ENCODE measurements at places on chromosomes 3 and 15. TPM values are rescaled to one million over a fixed set of nuclear protein-coding genes. Genes with fewer than 3 reads are reported as not detected.

The TGM5 gene
- total RNA-seq = not detected

GRCh38 chr15:76642671-76643070, 262.5 kb downstream of the SCAPER start:
- no peak for DNase-seq

DNA sequence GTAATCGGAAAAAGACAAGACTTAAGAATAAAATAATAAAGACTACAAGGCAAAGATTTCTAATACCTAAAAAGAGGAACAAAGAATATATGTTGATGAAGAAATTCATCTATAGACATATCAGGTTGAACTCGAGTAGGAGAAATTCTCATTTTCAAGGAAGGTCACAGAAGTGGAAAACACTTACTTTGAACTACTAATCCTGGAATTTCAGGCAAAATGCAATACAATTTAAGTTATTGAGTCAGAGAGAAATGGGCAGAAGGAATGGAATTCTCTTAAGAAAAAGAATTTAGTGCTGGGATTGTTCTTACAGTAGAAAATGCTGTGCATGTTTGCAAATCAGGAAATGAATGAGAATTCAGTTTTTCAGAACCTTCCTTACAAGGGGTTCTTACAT, 135.9 kb upstream of the TGFBR2 start:
- no peak for DNase-seq

DNA sequence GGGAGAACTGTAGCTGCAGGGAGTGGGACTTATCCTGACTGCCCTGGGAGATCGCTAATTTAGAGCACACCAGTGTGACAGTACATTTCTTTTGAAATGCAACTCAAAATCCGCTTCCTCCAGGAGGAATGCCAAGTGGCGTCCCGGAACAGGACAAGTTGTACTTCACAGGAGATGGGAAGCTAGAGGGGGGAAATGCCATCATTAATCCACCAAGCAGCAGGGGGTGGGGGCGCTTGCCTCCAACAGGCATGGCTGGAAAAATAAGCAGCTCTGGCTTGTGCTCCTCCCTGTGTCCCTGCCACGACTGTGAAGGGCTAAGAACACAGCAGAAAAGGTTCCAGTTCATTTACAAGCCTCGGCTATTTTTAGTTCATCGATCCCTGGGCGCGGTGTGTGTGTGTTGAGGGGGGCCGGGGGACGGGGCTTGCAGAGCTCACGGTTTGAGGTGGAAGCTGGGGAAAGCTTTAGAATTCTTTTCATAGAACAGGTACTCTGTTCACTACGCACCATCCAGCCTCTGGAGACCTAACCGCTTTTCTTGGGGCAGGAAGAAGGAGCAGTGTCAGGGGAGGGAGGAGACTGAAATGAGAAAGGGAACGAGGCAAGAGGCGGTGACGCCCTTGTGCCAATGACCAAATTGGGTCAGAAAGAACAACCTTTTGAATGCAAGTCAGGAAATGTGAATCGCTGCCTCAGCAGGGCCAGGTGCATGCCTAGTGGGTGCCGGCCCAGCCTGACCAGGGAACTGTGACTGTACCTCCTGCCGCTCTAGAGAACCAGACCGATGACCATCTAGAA, 51.8 kb upstream of the DGKG start:
- peak; percentile 63 for DNase-seq

GRCh38 chr3:156619376-156619775, 55.0 kb upstream of the TIPARP start:
- no peak for DNase-seq

- peak; percentile 66 for DNase-seq
Measured at GRCh38 chr3:138348754-138349739, 668 bp downstream of the MRAS start.

The PTH1R gene
- 2.9 TPM for total RNA-seq

DNA sequence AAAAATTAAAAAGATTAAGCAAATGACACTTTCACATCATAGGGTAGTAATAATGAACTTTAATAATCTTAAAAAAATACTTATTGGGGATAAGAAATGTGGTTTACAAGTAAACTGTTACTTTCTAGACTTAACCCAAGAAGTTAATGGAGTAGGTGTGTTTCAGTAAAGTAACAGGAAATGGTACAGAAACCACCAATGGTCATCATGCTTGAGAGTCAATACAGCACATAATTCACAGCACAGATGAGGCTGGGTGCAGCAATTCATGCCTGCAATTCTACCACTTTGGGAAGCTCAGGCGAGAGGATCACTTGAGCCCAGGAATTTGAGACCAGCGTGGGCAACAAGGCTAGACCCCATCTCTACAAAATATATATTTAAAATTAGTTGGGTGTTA, 11.5 kb upstream of the USP50 start:
- no peak for DNase-seq

Measured in pancreas (tissue), 10 donors.